ENCODE measurements at places on chromosomes 1 and 21. TPM values are rescaled to one million over a fixed set of nuclear protein-coding genes. Genes with fewer than 3 reads are reported as not detected.

Gene RNF186
- not detected for total RNA-seq

Gene CTXND2
- not detected for total RNA-seq

Gene DMRTB1
- total RNA-seq = 0.17 TPM

Gene DHCR24
- 336 TPM for total RNA-seq

Gene BCAN
- total RNA-seq = 2.5 TPM

Gene PTAFR
- 1.9 TPM for total RNA-seq

Gene COL16A1
- total RNA-seq = 8.8 TPM

Gene NPHS2
- total RNA-seq = not detected

Gene OR2G6
- total RNA-seq = not detected

Gene OVAAL
- total RNA-seq = not detected

Measured in WTC11 (cell line).